Endothelial cell of umbilical vein (primary cell): ENCODE measurements at places on chromosomes 7 and 10.
A peak's percentile ranks its signal among the peaks of the same experiment; 100 is the strongest.

DNA sequence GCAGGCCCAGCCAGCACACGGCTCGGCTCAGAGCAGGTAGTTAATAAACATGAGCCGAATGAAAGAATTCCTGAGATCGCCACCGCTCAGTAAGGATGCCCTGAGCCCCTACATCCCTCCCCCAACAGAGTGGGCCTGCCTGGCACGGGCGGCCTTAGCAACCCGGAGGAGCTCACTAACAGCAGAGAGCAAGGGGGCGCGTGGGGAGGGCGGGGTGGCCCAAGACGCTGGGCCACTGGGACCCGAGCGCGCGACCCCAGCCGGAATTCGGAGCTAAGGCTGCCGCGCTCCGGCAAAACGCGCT is 403 bp upstream of the ENO4 start:
- DNase-seq = no peak

DNA sequence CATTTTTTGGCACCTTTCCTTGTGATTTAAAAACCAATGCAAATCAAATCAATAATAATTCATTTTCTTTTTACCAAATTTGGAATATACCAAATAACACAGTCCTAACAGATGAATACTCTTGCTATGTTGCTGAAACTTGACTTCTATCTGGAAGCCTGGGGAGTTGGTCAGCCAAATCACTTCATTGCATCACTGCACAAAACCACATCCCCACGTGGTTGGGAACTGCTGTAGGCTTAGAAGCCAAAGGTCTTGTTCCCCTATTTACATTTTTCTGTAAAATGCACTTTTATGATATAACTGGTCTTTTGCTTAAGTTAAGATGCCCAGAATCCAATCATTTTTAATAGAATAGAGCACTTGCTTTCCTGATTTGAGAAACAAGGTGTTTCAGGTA is 15.2 kb downstream of the GPR85 start:
- no peak for DNase-seq

GRCh38 chr7:90645784-90646183 is 49.7 kb downstream of the CDK14 start:
- DNase-seq = no peak

- DNase-seq = no peak
These were observed 53.5 kb upstream of the AGBL3 start for GRCh38 chr7:134932707-134933370.

GRCh38 chr10:118808601-118809356 is 54.0 kb upstream of the CACUL1 start:
- DNase-seq = no peak

DNA sequence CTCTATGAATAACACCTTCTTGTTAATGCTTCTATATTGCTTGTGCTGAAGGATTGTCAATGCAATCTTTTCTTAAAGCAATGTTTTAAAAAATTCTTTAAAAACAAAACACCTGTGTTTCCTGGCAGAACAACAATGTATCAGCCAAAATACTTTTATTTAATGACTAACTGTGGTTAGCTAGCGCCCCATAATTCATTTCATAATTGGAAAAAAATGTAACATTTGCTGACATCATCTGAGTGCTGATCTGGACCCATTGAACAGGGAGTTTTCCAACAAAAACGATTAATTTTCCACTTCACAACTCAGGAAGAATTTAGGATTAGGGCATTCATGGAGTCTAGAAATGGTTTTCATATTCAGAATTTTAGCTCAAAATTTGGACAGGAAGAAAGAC is 137.6 kb upstream of the CDK6 start:
- DNase-seq = no peak

DNA sequence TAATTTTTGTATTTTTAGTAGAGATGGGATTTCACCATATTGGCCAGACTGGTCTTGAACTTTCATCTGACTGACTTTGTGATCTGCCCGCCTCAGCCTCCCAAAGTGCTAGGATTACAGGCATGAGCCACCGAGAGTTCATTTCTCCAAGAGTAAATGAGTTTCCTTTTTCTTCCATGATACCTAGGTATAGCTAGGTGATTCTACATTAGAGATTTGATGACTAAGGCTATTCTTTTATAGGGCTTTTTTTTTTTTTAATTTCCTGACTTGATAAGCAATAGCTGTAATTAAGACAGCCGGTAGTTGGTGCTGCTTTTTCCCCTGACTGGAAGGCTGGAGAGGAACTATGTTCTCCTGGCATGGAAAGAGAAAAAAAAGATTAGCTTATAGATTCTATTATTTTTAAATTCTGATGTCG is 3.3 kb downstream of the PTPN12 start:
- DNase-seq = peak; percentile 29

DNA sequence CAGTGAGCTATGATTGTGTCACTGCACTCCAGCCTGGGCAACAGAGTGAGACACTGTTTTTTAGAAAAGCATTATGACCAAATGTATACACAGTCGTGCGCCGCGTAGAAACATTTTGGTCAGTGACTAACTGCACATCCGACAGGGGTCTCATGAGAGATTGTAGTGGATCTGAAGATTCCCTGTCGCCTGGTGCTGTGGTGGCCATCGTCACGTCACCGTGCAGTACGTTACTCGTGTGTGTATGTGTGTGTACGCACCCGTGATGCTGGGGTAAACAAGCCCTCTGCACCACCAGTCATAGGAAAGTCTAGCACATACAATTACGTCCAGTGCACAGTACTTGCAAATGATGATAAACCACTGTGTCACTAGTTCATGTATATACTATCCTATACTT is 109.4 kb downstream of the ELFN1 start:
- DNase-seq = no peak

DNA sequence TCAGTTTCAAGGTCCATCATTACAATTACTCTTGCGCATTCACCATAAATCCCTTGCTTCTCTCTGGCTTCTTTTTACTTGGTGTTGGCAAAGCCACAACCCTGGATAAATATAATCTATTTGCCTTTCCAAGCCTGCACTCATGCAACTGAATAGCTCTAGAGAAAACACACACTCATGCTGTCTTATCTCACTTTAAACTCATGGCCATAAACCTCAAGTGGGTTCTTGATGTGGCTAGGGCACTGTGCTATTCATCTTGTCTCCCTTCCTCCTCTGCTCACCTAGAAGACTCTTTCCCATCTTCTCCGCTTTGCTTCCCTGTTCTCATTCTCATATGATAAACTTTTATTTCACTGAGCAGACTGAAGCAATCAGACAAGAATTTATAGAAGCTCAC is 165.4 kb upstream of the MTPN start:
- no peak for DNase-seq

DNA sequence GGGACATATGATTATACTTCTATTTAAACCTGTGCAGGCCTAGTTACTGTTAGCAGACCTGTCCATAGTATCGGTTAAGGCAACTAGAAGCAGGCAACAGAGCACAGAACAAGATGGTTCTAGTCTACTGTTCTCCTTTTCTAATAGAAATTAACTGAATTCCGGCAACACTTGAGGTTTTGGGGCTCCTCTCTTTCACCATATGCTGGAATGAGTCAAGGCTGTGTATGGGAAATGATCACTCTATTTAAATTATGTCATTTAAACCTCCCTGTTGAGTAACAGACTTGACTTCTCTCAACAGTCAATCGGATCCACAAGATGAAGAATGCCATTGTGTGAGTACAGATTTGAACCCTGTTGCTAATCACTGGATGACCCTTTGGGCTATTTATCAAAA is 6.2 kb upstream of the OTUD1 start:
- DNase-seq = no peak

DNA sequence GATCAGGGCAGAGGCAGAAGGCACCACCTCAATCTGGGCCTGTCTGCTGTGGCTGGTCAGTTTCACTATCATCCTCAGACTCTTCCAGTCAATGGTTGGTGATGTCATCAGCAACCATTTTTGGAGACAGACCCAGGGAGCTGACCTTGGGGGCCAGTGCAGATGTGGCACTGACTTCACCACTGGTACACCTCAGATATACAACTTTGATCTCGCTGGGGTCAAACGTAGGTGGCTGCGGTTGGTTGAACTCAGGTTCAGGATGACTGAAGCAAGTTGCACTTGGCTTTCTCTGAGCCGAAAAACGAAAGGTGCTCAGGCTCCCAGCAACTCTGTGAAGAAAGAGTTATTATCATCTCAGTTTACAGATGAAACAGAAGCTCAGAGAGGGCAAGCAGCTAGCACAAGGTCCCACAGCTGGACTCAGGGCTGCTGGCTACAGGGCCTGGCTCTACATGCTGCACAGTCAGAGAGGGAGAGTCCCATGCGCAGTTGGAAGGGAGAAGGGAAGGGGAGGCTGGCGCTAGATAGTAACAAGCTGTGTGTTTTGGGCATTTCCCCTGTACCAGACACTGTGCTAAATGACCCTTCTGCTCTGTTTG is 27.2 kb downstream of the ANKRD16 start:
- DNase-seq = no peak

DNA sequence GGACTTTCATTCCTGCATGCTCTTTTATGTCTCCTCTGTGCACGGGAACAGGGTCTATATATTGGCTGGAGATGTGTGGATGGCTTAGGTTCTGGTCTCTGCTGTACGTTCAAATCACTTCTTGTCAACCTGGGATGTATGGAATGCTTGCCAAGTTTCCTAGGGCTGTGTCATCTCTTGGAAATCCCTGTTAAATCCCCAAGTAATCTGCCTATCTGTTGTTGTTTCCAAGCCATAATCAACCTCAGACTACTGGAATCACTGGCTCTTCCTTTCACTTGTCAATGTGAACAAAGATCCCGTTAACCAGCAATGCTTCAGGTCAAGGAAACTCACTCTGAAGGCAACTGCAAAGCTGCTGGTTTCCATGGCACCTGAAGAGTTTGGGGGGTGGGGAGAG is 93.3 kb upstream of the FAM171A1 start:
- DNase-seq = no peak

- DNase-seq = no peak
These were observed 21.8 kb downstream of the MRPL32 start for GRCh38 chr7:42953994-42954393.

- DNase-seq = no peak
These were observed 34.6 kb downstream of the ARL3 start for GRCh38 chr10:102679596-102679995.

DNA sequence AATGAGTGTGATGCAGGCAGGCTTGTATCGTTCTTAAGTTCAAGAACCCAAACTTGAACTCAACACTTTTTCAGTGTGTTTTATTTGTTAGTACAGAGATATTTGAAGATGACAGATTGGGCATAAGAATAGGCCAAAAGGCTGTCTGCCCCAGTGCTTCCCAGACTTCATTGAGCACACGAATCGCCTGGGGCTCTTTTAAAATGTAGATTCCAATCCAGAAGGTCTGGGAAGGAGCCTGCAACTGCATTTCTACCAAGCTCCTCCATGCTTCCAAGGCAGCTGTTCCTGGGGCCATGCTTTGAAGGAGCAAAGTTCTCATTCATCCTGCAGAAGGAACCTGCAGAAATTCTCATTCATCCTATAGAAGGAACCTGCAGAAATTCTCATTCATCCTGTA is 114.5 kb upstream of the INSYN2A start:
- no peak for DNase-seq

- DNase-seq = no peak
These were observed 163.9 kb downstream of the CACNB2 start for GRCh38 chr10:18303851-18304801.

GRCh38 chr7:140675726-140676125 is 3.0 kb downstream of the ADCK2 start:
- no peak for DNase-seq

GRCh38 chr7:23332910-23333612 is 33.9 kb downstream of the MALSU1 start:
- DNase-seq = peak; percentile 82

DNA sequence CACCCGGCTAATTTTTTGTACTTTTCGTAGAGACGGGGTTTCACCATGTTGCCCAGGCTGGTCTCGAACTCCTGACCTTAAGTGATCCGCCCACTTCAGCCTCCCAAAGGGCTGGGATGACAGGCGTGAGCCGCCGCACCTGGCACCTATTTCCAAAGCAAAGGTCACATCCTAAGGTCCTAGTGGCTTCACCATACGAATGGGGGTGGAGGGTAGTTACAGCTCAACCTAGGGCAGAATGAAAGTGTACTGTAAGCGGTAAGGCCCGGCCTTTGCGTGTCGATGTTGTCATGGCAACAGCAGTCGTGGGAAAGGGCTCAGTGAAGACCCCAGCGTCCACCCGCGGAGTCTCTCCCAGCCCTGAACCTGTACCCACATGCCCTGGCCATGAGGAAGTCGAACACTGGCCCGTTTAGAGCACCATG is 1.6 kb upstream of the COX19 start:
- no peak for DNase-seq

- no peak for DNase-seq
These were observed 145.7 kb downstream of the MAPK8 start for GRCh38 chr10:48451969-48452878.
